ENCODE measurements at places on chromosomes 6 and 20. TPM values are rescaled to one million over a fixed set of nuclear protein-coding genes. Genes with fewer than 3 reads are reported as not detected.

GRCh38 chr6:24775520-24776058 lies 852 bp downstream of the GMNN start:
- no peaks in the 10 kb centered on the region for H3K36me3 ChIP-seq
- peak overlapping the region; percentile 90 for H3K4me3 ChIP-seq
- peak; percentile 64 for DNase-seq
- H3K27me3 ChIP-seq: no peaks in the 10 kb centered on the region

DNA sequence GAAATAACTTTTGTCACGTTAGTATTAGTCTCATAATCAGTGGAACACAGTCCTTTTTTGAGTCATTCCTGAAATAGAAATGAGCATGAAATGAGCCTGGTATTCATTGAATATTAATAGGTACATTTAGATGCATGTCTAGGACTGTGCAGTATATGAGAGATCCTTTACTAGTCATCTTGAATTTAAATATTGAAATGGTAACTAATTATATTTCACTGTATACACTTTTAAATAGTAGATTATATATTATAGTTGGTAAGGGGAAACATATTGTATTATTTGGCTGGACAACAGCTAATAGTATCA lies 59.4 kb downstream of the RSPO3 start:
- peaks cover 4% of the 10 kb centered on the region for H3K4me1 ChIP-seq
- no peak for DNase-seq
- H3K27me3 ChIP-seq: no peaks in the 10 kb centered on the region
- no peaks in the 10 kb centered on the region for H3K36me3 ChIP-seq
- no peak overlapping the region for H3K4me3 ChIP-seq

DNA sequence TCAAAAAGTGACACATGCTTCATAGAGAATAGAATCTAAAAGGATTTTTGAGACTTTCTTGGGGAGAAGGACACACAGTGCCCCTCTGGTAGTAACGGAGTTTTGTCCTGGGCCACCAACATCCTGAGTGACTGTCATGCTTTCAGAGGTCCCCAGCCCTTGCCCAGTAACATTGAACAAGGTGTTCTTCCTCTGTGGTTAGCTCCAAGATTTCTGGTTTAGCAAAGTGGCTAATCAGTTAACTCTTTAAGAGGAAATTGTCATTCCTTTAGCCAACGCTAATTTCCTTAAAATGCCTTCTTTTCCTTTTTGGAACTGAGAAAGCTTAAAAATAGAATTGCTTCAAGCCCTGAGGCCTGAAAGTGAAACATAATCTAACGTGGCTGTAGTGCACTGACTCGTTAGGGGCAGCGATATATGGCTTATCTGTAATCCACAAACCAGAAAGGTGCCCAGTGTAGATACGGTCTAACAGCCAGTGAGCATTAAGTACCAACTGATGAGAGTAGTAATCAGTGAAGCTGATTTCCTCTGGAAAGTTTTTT lies 7.8 kb downstream of the E2F3 start:
- H3K36me3 ChIP-seq: no peaks in the 10 kb centered on the region
- H3K27me3 ChIP-seq: no peaks in the 10 kb centered on the region
- no peak for DNase-seq
- no peak overlapping the region for H3K27ac ChIP-seq
- no peak overlapping the region for H3K4me3 ChIP-seq

Gene TNNC2
- not detected for total RNA-seq

GRCh38 chr20:46811224-46812084 lies 83.2 kb upstream of the EYA2 start:
- no peaks in the 10 kb centered on the region for H3K36me3 ChIP-seq
- no peak for DNase-seq
- H3K4me1 ChIP-seq: peaks cover 13% of the 10 kb centered on the region
- H3K27ac ChIP-seq: no peak overlapping the region
